ENCODE measurements at places on chromosomes 16 and 17. TPM values are rescaled to one million over a fixed set of nuclear protein-coding genes. Genes with fewer than 3 reads are reported as not detected.

Gene ERCC4
- 10.0 TPM for total RNA-seq

Gene SNRNP25
- 63.3 TPM for total RNA-seq

Gene CHD9NB
- total RNA-seq = 1.1 TPM

Gene ABI3
- 1.1 TPM for total RNA-seq

Gene MYADML2
- not detected for total RNA-seq

Gene CACNG4
- total RNA-seq = under 0.01 TPM

Gene KSR1
- 8.9 TPM for total RNA-seq

Gene CENPV
- 38.6 TPM for total RNA-seq

Gene CDRT15
- not detected for total RNA-seq

Gene ENPP7
- total RNA-seq = not detected

Gene RTN4RL1
- under 0.01 TPM for total RNA-seq

Gene TBC1D3
- not detected for total RNA-seq

Gene HOXB4
- 1.9 TPM for total RNA-seq

Gene SLC43A2
- 3.8 TPM for total RNA-seq

Gene ZG16
- total RNA-seq = not detected

Gene KRT14
- not detected for total RNA-seq

Gene C1QL1
- total RNA-seq = 0.28 TPM

Gene CCL17
- not detected for total RNA-seq

Gene KRTAP17-1
- total RNA-seq = not detected

Gene PDILT
- not detected for total RNA-seq

Gene CCL16
- not detected for total RNA-seq

Gene RCVRN
- not detected for total RNA-seq

Gene IL34
- total RNA-seq = 1.3 TPM

Gene PIEZO1
- total RNA-seq = 36.2 TPM

Gene ABCC11
- under 0.01 TPM for total RNA-seq

Gene TEX14
- total RNA-seq = not detected

Gene LGALS3BP
- total RNA-seq = 34.7 TPM

Gene PRR29
- total RNA-seq = not detected

Gene CCDC40
- 0.90 TPM for total RNA-seq

Gene FA2H
- total RNA-seq = not detected

Gene DHRS7B
- total RNA-seq = 24.2 TPM

Gene MPP2
- 3.2 TPM for total RNA-seq

All from IMR-90 (cell line).